ENCODE measurements at places on chromosomes 12 and 14.

DNA sequence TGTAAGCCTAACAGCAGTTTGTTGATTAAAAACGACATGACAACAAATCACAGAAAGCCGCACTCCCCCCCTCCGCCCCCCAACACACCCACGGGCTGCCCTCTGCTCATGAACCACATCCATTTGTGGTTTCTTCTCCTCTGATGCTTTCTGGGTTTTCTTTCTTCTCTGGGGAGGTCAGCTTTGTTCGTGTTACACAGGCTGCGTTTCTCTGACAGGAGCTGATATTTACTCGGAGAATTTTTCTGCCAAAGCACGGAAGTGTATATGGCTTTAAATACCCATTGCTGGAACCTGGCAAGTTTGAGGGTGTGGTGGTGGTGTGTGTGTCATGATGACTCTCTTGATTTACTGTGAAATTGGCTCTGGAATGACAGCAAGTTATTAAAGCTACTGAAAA lies 883.7 kb upstream of the TMEM132C start:
- no peak for DNase-seq

GRCh38 chr12:66047411-66048021 lies 83.0 kb downstream of the LLPH start:
- no peak for DNase-seq

GRCh38 chr14:28321475-28322244 lies 444.9 kb upstream of the FOXG1 start:
- no peak for DNase-seq

DNA sequence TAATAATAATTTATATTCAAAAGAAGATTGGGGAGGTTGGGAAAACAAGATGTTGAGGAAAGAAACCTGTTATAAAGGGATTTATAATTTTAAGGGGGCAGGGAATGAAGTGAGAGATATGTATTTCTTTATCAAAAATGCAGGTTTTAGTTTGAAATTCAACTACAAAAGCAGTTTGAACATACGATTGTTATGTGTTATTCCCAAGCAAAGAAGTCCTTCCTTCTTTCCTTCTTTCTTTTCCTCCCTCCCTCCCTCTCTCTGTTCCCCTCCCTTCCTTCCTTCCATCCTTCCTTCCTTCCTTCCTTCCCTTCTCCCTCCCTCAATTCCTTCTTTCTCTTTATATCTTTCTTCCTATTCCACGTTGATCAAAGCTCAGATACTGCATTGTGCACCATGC lies 173.3 kb downstream of the NOVA1 start:
- DNase-seq = no peak

DNA sequence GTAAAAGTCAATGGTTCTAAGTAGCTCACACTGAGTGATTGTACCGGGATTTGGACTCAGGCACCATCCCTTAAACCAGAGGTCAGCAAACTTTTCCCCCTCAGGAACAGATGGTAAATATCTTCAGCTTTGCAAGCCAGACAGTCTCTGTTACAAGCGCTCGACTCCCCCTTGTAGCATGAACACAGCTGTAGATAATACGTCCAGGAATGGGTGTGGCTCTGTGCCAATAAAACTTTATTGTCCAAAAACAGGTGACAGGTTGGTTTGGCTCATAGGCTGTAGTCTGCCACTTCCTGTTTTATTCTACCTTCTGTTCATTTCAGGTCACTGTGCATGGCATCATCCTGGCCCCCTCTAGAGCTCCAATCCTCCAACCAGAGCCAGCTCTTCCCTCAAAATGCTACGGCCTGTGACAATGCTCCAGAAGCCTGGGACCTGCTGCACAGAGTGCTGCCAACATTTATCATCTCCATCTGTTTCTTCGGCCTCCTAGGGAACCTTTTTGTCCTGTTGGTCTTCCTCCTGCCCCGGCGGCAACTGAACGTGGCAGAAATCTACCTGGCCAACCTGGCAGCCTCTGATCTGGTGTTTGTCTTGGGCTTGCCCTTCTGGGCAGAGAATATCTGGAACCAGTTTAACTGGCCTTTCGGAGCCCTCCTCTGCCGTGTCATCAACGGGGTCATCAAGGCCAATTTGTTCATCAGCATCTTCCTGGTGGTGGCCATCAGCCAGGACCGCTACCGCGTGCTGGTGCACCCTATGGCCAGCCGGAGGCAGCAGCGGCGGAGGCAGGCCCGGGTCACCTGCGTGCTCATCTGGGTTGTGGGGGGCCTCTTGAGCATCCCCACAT lies 7.6 kb downstream of the BDKRB1 start:
- no peak for DNase-seq

Measured in CD4-positive, alpha-beta T cell treated with Interleukin-17A for 1 hour (primary cell).